ENCODE measurements at places on chromosomes 7 and 10. TPM values are rescaled to one million over a fixed set of nuclear protein-coding genes. Genes with fewer than 3 reads are reported as not detected.

- DNase-seq: no peak
Observed at GRCh38 chr7:128231021-128231420, 10.1 kb upstream of the LEP start.

DNA sequence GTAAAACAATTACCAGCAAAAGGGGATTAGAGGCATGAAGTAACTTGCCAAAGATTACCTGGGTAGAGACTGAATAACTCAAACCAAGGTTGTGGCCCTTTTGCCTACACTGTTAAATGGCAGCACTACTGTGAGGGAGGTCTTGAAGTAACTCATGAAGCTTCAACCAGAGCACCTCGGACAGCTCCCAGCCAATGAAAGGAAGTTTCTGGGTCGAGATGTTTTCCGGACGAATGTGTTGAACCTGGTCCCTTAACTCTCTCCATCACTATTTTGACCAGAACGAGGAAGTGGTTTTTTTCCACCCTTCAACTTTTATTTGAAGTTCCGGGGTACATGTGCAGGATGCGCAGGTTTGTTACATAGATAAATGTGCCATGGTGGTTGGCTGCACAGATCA lies 133.6 kb upstream of the PRKCQ start:
- DNase-seq: no peak

DNA sequence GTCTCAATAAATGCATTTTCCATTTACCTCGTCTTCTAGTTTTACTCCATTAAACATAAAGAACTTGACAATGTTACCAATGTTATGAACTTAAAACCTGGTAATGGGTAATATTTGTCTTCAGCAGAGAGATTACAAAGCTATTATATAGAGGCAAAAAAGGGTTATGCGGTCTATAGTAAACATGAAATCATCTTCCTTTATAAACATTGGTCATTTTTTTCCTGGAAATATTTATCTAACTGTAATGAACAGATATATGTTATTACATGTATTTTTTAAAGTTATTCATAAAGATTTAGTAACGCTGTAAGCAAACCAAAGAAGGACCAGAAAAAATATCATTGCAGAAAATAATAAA lies 1.3 kb downstream of the VWDE start:
- DNase-seq: no peak

GRCh38 chr7:92609921-92610518 lies 19.8 kb upstream of the FAM133B start:
- DNase-seq: no peak

DNA sequence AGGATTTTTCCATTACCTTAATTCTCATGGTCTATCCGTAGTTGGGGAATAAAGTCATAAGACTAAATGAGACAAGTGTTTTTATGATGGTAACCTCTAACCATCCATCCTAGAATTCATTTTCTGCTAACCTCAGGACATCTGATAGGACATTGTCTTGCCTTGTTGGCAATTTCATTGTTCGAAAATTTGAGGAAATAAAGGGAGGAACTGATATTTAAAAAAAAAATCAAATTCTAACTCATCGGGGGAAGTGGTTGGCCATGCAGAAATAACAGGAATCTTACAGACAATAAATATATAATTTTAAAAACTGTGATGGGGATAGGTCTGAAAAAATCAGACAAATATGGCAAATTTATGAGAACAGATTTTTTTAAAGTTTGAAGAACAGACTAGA lies 21.7 kb upstream of the RHOBTB1 start:
- DNase-seq: no peak

DNA sequence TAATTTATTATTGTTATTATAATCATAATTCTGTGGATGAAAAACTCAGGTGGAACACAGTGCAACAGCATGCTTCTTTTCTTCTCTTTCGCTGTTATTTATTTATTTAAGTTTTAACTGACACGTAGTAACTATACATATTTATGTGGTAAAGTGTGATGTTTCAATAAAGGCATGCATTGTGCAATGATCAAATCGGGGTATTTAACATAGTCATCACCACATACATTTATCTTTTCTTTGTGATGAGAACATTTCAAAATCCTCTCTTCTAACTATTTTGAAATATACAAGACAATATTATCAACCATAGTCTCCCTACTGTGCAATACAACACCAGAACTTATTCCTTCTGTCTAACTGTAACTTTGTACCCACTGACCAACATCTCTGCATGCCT lies 152.5 kb upstream of the LYZL1 start:
- no peak for DNase-seq

DNA sequence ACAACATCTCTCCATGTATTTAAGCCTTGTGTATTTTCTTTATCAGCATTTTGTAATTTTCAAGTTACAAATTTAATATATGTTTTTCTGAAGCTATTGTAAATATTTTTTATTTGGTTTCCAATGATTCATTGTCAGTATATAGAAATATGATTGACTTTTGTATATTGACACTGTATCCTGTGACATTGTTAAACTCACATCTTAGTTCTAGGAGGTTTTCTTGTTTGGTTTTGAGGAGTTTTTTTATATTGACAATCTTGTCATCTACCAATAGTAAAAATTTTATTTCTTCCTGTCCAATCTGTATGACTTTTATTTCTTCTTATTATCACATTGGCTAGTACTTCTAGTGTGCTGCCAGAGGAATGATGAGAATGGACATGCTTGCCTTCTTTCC lies 393.7 kb downstream of the GPAM start:
- DNase-seq: no peak

- DNase-seq: no peak
Observed at GRCh38 chr7:96784597-96784996, 75.0 kb upstream of the SEM1 start.

- DNase-seq: peak; percentile 93
Observed at GRCh38 chr10:29735628-29736365, 101.0 kb upstream of the SVIL start.

DNA sequence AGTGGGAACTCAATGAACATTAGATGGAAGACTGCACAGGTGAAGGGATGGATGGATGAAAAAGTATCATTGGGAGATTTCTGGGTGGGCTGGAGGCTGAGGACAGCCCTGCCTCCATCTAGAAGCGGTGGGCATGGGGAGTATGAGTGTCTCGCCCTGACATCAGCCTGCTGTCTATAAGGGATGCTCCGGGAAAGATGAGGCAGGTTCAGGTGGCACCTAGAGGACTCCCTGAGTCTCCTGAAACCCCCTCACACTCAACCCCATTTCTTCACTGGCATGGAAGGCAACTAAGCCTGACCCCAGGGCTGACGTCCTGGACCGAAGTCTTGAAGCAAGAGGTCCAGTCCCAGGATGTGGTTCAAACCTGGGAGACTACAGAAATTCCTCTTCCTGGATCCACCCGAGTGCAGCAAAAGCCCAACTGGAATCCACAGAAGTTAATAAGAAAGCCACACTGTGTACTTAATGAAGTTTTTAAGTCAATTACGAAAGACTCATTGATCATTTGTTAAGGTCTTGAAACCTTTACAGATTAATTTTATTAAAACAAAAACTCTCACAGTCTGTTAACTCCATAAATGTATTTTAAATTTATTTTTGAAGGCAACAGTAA lies 238.8 kb downstream of the EMX2 start:
- DNase-seq: no peak

GRCh38 chr7:95730493-95731280 lies 41.7 kb upstream of the DYNC1I1 start:
- DNase-seq: no peak

DNA sequence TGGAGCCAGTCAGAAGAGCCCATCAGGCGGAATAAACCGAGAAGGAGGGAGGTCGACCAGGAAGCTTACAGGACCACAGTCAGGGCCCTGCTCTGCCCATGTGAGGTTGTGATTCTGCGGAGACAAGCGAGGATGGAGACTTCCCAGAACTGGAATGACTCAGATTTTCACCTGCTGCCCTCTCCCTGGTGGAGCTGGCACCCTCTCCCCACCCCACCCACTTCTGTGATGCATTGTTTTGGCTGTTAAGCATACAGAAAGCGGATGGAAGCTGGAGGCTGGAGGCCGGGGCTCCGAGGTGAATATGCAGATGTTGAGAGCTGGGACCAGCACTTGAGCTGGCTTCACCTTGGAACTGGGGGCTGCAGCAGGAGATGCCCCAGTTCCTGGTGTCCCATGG lies 57.4 kb downstream of the NPTX2 start:
- no peak for DNase-seq

DNA sequence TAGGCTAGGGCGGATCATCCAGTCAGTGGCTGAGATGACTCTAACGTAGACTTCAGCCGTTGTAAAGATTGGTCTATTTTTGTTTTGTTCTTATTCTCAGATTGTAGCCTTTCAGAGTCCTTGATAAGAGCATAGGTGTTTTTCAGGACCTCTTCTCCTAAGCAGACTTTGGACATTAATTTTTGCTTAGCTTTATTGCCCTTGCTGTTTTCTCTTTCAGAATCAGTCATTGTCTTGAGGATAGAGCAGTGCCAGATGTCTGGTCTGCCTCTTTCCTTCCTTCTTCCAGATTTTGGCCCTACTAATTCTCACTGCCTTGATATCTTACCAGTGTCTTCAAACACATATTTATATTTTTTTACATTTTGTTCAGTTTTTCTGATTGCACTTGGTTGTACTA lies 49.5 kb downstream of the C1GALT1 start:
- DNase-seq: no peak

GRCh38 chr7:154451480-154452457 lies 399.6 kb downstream of the DPP6 start:
- DNase-seq: no peak

DNA sequence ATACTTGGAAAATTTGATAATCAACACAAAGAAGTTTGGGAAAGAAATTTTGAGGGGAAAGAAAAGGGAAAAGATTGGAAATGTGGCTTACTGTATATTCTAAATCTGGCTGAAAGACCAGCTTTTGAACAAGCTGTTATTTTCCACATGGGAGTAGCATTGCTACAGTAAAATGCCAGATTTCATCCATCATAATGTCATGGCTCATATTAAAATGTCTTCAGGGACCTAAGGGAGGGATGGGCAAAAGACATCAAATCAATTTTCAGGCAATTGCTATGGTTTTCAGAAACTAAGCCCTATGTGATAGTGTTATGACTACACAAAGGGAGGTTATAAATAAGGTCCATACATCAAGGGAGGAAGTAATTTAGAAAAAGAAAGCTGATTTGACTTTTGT lies 1116.9 kb upstream of the CELF2 start:
- no peak for DNase-seq

DNA sequence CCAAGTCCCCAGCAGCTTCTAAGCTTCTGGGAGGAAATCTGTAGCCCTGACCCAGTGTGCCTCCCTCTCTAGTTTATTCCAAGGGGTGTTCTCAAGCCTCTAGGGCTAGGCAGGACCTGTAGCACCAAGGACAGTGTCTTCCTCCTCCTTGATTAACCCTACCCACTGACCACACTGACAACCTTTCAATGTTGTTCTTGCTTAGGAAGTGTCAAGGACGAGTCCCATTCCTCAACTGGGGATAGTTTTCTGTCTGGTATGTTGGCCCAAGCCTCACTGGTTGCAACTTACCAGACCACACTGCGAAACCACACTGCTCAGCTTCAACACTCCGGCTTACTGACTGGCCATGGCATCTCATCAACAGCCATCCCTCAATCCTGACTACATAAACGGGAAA lies 100.0 kb downstream of the RNF216 start:
- DNase-seq: no peak

- DNase-seq: no peak
Observed at GRCh38 chr10:11057994-11058393, 40.3 kb downstream of the CELF2 start.

DNA sequence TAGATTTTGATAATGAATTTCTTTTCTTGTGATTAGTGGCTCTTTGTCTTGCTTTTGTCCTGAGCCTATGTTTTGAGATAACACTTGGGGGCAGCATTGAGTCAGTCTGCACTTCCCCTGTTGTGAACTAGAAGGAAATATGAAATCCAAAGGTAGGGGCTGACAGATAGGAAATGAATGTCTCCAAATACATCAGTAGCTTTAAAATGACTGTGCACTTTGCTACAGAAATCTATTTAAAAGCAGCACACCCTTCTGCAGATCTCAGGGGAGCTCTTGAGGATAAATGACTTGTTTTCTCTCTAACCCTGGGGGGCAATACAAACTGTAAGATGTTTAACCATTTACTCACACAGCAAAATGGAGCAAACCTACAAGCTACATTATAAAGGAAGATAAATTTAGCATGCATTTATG lies 176.0 kb upstream of the MYO3A start:
- DNase-seq: no peak

DNA sequence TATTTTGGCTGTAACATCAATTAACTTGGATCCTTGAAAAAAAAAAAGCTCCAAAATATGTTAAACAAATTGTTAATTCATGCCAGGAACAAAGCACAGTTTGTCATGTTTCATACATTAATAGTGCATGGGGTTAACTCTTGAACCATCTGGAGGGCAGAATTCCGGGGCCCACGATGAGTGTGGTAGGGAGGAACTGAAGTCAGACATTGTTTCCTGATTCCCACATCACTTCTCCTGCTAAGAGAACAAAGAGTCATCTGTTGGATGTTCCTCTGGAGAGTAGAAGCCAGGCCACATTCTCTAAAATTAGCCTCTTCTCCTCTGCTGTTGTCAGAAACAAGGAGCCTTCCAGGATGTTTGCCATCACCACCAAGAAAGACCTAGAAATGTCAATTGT lies 54.6 kb downstream of the TMEM178B start:
- no peak for DNase-seq

- no peak for DNase-seq
Observed at GRCh38 chr7:127948930-127949329, 82.3 kb downstream of the LRRC4 start.

DNA sequence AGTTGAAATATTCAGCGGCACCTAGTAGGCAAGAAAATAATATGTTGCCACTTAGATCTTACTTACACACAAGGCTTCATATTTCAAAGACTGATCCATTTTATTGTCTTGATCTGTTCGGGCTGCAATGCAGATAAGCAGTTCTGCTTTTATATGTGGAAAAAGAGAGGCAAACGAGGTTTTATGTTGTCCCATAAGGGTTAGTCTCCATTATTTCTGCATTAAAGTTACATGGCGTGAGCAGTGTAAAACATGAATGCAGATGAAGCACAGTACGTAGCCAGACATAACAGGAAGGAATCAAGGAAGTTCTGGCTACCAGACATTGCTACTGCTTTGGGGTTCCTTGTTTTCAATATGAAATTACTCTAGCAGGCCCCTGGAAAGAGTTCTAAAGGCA lies 224.8 kb downstream of the BBS9 start:
- DNase-seq: no peak

Gene GDF10
- total RNA-seq: not detected

Gene SPDYE5
- not detected for total RNA-seq

Gene MARVELD1
- total RNA-seq: 14.3 TPM

Gene KCND2
- 12.7 TPM for total RNA-seq

Gene MAT1A
- total RNA-seq: 0.13 TPM

Gene GCK
- total RNA-seq: 4.9 TPM

Gene GIMAP5
- total RNA-seq: not detected

Gene GPR15LG
- not detected for total RNA-seq

Gene DRGX
- total RNA-seq: not detected

Gene ELAPOR2
- total RNA-seq: 62.8 TPM

Gene SPDYE1
- not detected for total RNA-seq

Gene PDZD7
- total RNA-seq: 0.29 TPM
